ENCODE measurements at places on chromosomes 16 and 17. TPM values are rescaled to one million over a fixed set of nuclear protein-coding genes. Genes with fewer than 3 reads are reported as not detected.
A peak's percentile ranks its signal among the peaks of the same experiment; 100 is the strongest.

Gene STRADA
- total RNA-seq, result 14.7 TPM

Gene HID1
- 0.16 TPM for total RNA-seq

DNA sequence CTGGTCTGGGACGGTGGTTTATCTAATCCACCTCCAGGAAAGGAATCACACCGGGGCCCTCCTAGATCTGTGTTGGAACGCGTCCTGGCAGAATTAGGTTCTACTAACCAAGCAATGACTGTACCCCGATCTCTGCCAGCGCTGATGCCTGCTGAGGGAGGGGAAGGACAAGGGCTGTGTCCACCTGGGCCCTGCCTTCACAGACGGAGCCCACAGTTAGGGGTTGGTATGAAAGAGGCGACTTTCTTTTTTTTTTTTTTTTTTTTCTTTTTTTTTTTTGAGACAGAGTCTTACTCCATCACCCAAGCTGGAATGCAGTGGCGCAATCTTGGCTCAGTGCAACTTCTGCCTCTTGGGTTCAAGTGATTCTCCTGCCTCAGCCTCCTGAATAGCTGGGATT is 9.9 kb upstream of the KRT19 start:
- no peak for DNase-seq
- no peak overlapping the region for H3K4me3 ChIP-seq
- H3K4me1 ChIP-seq, result peaks cover 13% of the 10 kb centered on the region
- no peak overlapping the region for H3K27ac ChIP-seq

- H3K27ac ChIP-seq, result no peak overlapping the region
- H3K4me1 ChIP-seq, result no peaks in the 10 kb centered on the region
- H3K4me3 ChIP-seq, result no peak overlapping the region
Observed at GRCh38 chr16:84082110-84082509, 34.6 kb downstream of the MBTPS1 start.

- H3K4me3 ChIP-seq, result no peak overlapping the region
- no peaks in the 10 kb centered on the region for H3K4me1 ChIP-seq
- no peaks in the 10 kb centered on the region for H3K27me3 ChIP-seq
- peaks cover 47% of the 10 kb centered on the region for H3K36me3 ChIP-seq
- DNase-seq, result no peak
Observed at GRCh38 chr17:40259505-40259904, 28.2 kb upstream of the CDC6 start.

DNA sequence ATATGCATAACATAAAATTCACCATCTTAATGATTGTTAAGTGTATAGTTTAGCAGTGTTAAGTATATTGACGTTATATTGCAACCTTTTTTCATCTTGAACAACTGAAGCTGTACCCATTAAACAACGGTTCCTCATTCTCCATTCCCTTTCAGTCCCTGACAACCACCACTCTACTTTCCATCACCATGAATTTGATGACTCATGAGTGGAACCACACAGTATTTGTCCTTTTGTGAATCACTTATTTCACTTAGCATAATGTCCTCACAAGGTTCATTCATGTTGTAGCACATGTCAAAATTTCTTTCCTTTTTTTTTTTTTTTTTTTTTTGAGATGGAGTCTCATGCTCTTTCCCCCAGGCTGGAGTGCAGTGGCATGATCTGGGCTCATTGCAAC is 46.0 kb downstream of the HOXB1 start:
- H3K27ac ChIP-seq, result peak overlapping the region; percentile 92
- no peak for DNase-seq
- H3K4me3 ChIP-seq, result no peak overlapping the region
- no peaks in the 10 kb centered on the region for H3K27me3 ChIP-seq
- no peaks in the 10 kb centered on the region for H3K36me3 ChIP-seq
- peaks cover 55% of the 10 kb centered on the region for H3K4me1 ChIP-seq

Gene NT5C
- 136 TPM for total RNA-seq

DNA sequence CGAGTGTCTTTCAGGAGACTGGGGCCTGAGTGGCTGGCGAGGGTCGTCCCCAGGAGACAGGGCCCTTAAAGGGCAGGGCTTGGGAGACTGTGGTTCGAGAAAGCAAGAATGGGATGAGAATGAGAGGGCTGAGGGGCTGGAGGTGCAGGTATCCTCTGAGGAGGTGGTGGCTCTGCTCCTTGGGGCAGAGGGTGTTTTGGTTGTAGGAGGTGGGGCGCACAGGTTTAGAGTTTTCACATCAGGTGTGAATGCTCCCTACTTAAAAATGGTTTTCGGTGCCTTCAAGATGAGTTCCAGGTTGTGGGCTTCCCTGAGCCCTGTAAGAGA is 430 bp downstream of the BCAS3 start:
- peak overlapping the region; percentile 14 for H3K27ac ChIP-seq

DNA sequence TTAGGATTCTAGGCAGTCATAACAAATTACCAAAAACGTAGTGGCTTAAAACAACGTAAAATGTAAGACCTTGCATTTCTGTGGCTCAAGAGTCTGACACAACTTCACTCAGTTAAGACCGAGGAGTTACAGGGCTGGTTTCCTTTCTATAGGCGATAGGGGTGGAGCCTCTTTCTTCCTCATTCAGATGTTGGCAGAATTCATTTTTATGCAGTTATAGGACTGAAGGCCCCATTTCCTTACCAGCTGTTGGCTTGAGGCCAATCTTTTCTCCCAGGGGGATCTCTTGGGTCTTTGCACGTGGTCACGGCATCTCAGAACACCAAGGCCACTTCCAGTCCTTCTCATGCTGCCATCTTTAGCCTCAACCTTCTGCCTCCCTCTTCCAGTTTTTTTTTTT is 145.2 kb downstream of the KCNJ2 start:
- H3K4me3 ChIP-seq, result no peak overlapping the region
- H3K4me1 ChIP-seq, result no peaks in the 10 kb centered on the region
- 0 out of 2 replicates have a peak, but pooled peaks cover 3% of the 10 kb centered on the region for H3K27me3 ChIP-seq
- DNase-seq, result no peak
- H3K36me3 ChIP-seq, result no peaks in the 10 kb centered on the region
- H3K27ac ChIP-seq, result no peak overlapping the region

- H3K4me3 ChIP-seq, result no peak overlapping the region
- no peaks in the 10 kb centered on the region for H3K27me3 ChIP-seq
- no peak overlapping the region for H3K27ac ChIP-seq
- H3K4me1 ChIP-seq, result no peaks in the 10 kb centered on the region
- no peak for DNase-seq
Observed at GRCh38 chr17:10857976-10858375, 20.1 kb upstream of the PIRT start.

GRCh38 chr16:88284626-88285513 is 97.9 kb upstream of the ZNF469 start:
- peaks cover 6% of the 10 kb centered on the region for H3K4me1 ChIP-seq
- no peaks in the 10 kb centered on the region for H3K36me3 ChIP-seq
- no peaks in the 10 kb centered on the region for H3K27me3 ChIP-seq
- H3K27ac ChIP-seq, result no peak overlapping the region
- DNase-seq, result no peak
- no peak overlapping the region for H3K4me3 ChIP-seq

DNA sequence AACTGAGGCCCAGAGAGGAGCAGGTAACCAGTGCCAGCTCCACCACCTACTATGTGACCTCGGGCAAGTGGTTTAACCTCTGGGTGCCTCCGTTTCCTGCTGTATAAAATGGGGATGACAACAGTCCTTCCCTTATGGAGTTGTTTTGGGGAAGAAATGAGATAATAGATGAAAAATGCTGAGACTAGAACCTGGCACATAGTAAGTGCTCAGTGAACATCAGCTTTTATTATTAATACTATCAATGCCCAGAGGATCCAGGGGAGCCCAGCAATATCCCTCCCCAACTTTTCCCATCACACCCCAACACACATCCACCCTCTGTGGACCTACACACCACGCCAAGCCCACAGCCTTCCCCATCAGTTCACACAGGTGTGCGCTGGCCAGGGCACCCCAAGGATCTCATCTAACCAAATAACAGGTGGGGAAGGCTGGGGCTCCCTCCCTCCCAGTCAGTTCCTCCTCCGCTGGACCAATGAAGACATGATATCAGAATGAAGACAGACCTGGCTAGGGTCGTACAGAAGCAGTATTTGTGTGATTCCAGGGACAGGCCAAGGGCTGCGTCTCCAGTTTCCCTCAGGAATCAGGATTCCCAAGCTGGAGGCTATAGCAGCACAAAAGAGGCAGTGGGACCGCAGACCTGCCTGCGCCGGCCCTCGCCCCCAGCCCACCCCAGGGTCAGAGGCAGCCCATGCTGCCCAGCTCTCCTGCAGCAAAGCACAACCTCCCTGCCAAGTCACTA is 1.8 kb downstream of the ATP2A3 start:
- H3K27ac ChIP-seq, result no peak overlapping the region
- DNase-seq, result no peak
- peaks cover 15% of the 10 kb centered on the region for H3K27me3 ChIP-seq
- H3K4me1 ChIP-seq, result peaks cover 29% of the 10 kb centered on the region

- no peak for DNase-seq
- H3K27me3 ChIP-seq, result no peaks in the 10 kb centered on the region
- H3K4me3 ChIP-seq, result no peak overlapping the region
- H3K4me1 ChIP-seq, result peaks cover 11% of the 10 kb centered on the region
Observed at GRCh38 chr17:80531400-80531799, 13.2 kb upstream of the RPTOR start.

DNA sequence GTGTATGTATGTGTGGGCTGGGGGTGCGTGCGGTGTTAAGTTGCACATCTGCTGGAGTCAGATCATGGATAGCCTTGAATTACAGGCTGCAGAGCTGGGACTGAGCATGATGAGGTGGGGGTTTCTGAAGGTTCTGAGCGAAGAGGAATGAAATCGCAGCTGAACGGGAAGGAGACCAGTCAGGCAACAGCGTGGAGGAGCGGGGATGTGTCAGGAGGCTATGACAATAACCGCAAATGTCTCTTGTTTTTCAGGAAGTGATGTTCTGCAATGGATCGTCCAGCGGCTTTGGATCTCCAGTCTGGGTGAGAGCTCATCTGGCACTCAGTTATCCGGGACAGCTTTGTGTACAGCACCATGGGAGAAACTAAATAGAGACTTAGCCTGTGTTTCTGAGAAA is 20.9 kb downstream of the RGS9 start:
- peaks cover 3% of the 10 kb centered on the region for H3K36me3 ChIP-seq
- H3K27me3 ChIP-seq, result no peaks in the 10 kb centered on the region
- H3K4me1 ChIP-seq, result peaks cover 14% of the 10 kb centered on the region
- H3K27ac ChIP-seq, result no peak overlapping the region
- no peak for DNase-seq
- no peak overlapping the region for H3K4me3 ChIP-seq

GRCh38 chr17:4444782-4445473 is 11.2 kb downstream of the SPNS3 start:
- no peaks in the 10 kb centered on the region for H3K4me1 ChIP-seq
- H3K36me3 ChIP-seq, result no peaks in the 10 kb centered on the region
- DNase-seq, result no peak
- H3K27me3 ChIP-seq, result no peaks in the 10 kb centered on the region
- no peak overlapping the region for H3K27ac ChIP-seq

Gene OTOP3
- total RNA-seq, result not detected

GRCh38 chr17:77096570-77097214 is 44.1 kb upstream of the SEC14L1 start:
- H3K4me3 ChIP-seq, result no peak overlapping the region
- peaks cover 74% of the 10 kb centered on the region for H3K36me3 ChIP-seq
- H3K27me3 ChIP-seq, result no peaks in the 10 kb centered on the region
- peak; percentile 63 for DNase-seq

Gene CDK5RAP3
- total RNA-seq, result 94.9 TPM

Gene TBCD
- 60.7 TPM for total RNA-seq

GRCh38 chr17:2615882-2616281 is 22.4 kb downstream of the PAFAH1B1 start:
- peaks cover 21% of the 10 kb centered on the region for H3K36me3 ChIP-seq
- no peaks in the 10 kb centered on the region for H3K27me3 ChIP-seq
- DNase-seq, result no peak
- H3K4me3 ChIP-seq, result no peak overlapping the region

Gene PKMYT1
- total RNA-seq, result 80.8 TPM

GRCh38 chr16:22425036-22425801 is 50.8 kb upstream of the CDR2 start:
- no peak overlapping the region for H3K4me3 ChIP-seq
- H3K36me3 ChIP-seq, result peaks cover 17% of the 10 kb centered on the region
- peak overlapping the region; percentile 50 for H3K27ac ChIP-seq
- H3K4me1 ChIP-seq, result peaks cover 16% of the 10 kb centered on the region

Data from SJSA1 (cell line).